ENCODE measurements at places on chromosomes 1 and 21.

DNA sequence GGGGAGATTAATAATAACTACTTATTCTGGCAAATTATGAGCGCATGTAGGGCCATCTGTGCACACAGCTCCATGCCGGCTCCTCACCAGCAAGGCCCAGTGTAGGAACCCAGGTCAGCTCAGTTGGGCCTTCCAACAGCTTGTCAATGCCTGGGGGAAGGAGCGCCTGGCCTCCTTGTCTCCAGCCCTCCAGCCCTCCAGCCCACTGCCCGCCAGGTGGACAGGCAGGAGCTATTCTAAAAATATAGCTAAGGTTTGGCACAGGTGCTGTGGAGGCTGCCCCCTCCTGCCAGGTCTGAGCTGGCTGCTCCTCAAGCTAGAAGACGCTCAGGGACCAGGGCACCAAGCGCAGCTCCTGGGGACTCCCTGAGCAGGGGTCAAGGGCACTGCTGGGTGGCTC, 85.7 kb downstream of the GRIK3 start:
- DNase-seq = no peak

GRCh38 chr21:43956670-43957035, 55.5 kb upstream of the TRAPPC10 start:
- DNase-seq = no peak

DNA sequence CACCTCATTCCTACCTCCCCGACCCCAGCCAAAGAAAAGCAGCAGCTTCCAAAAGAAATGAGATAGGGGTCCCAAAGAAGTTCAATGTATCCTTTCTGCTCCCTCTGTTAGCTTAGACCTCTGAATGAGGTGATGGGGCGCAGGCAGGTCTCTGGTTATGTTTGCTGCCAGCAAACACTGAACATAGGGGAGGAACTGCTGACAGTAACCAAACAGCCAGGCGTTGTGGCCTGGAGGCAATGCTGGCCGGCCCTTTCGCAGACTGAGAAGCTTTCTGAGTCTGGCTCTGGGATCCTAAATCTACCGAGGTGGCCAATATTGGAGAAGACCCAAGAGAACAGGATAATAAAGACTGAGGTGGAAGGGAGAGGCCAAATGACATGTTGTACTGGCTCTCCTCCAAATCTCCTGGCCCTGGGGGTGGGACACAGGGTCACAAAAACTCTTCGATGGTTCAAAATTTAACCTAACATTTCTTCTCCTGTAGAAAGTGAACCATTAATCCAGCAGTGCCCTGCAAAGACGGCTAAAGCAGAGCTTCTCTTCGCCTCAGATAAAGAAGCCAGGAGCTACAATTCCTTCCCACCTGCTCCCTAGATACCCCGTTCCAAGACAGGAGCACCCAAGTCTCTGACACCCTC, 19.6 kb downstream of the SSR2 start:
- DNase-seq = no peak

DNA sequence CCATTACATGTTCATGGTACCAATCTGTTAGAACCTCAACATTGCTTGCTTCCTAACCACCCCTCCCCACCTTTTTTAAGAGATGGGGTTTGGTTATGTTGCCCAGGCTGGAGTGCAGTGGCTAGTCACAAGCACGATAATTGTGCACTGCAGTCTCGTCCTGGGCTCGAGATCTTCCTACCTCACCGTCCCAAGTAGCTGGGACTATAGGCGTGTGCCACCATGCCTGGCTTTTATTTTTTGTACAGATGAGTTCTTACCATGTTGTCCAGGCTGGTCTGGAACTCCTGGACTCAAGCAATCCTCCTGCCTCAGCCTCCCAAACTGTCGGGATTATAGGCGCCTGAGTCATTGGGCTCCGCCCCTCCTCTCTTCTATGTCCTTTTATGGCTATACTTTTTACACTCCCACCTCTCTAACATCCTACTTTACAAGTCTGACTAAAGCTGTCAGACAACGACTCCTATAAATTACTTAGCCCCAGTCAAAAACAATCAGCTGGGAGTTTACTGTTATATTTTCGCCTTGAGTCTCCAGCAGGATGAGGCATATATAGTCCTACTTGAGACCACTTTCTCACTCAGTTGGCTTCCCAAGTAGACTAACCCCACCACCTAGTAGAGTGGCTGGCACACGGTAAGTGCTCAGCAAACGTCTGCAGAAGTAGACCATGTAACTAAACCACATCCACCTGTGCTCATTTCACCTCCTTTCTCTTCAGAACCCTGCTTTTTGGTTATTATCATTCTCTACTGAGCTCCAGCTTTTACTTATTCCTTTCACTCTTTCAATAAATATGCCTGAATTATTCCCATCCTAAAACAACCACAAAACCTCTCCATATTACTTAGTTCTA, 13.8 kb downstream of the ENSA start:
- DNase-seq = no peak

- no peak for DNase-seq
Observed at GRCh38 chr1:80540149-80540548, 1260.6 kb upstream of the ADGRL2 start.

DNA sequence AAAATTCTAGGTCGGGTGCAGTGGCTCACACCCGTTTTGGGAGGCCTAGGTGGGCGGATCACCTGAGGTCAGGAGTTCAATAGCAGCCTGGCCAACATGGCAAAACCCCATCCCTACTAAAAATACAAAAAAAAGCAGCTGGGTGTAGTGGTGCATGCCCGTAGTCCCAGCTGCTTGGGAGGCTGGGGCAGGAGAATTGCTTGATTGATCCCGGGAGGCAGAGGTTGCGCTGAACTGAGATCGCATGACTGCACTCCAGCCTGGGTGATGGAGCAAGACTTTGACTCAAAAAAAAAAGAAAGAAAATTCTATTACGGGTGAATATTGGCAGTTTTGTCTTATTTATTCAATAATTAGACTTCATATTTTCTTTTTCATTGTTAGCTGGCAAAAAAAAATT, 62.1 kb downstream of the SNX7 start:
- no peak for DNase-seq

Measured in HuH-7.5 (cell line).